ENCODE measurements at places on chromosomes 4 and X.

DNA sequence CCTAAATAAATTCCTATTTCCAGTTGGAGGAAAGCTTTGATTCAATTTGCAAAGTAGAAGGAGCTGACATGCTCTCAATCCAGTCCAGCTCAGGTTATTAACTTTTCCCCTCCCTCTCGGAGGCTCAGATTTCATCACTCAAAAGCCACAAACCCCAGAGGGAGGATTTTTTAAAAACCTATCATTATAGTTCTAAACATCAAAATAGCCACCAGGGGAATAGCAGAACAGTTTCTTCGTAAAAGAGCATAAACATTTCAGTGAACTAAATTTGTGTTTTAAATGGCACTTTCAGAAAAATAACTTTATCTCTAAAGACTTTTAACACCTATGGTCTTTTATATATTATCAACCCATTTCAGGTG is 8.8 kb downstream of the GPRIN3 start:
- DNase-seq, result no peak

DNA sequence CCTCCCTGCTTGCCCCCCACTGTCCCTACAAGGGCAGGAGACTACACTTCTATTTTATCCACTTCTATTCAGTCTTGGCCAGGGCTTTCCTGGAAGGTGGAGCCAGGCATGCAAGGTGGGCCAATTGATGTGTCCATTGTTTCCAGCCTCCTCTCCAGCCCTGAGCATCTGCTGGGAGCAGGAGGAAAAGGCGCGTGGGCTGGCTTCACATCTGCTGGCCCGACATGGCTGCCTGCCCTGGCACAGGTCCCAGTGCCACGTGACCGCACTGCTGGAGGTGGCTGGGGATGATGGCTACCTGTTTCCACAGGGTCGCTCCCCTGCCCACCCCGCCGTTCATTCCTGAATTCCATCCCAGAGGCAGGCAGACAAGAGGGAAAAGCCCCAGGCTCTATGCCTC is 247.7 kb downstream of the AFAP1 start:
- DNase-seq, result no peak

DNA sequence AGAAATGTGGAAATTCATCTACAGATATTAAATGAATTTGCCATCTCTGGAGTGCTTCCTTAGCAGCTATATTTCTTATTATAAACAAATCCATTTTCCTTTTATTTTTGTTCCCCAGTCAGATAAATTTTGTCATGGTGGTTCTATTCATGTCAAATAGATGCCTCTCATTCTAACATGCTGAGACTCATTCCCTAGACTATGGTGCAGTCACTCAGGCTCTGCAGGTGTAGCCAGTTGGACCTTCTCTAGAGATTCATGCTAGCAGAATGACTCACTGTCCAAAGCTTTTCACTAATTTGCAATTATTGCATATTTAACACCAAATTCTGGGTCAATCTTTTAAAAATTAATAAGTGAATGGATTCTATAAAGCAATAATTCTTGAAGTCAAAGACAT is 1392.7 kb downstream of the PCDH7 start:
- DNase-seq, result no peak

GRCh38 chr4:139908636-139909437 is 243.2 kb downstream of the MGST2 start:
- no peak for DNase-seq

- DNase-seq, result no peak
These were observed 514.3 kb downstream of the PCDH7 start for GRCh38 chr4:31234494-31234893.

DNA sequence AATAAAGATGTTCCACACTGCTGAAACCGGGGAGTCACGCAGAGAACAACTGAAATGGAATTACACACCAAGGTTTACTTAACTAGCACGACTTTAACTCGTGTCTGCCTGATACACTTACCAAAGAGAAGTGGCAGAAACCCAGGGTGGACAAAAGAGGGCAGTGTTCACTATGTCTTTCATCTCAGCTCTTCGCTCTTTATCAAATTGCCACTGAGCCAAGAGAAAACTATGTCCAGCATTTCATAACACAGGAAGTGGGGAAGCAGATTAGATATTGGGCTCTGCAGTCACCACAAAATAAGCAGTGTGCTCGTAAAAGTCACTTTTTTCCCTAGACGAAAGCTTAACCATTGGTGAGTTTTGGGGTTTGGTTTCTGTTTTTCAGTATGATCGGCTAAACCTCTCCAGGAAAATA is 155.7 kb downstream of the CHIC2 start:
- no peak for DNase-seq

Measured in tibial nerve (tissue), 4 donors.